ENCODE measurements at places on chromosomes 1 and 21.

GRCh38 chr1:70930062-70930461 lies 117.6 kb downstream of the PTGER3 start:
- no peak for DNase-seq

GRCh38 chr1:98824736-98825135 lies 163.2 kb downstream of the SNX7 start:
- DNase-seq, result no peak

DNA sequence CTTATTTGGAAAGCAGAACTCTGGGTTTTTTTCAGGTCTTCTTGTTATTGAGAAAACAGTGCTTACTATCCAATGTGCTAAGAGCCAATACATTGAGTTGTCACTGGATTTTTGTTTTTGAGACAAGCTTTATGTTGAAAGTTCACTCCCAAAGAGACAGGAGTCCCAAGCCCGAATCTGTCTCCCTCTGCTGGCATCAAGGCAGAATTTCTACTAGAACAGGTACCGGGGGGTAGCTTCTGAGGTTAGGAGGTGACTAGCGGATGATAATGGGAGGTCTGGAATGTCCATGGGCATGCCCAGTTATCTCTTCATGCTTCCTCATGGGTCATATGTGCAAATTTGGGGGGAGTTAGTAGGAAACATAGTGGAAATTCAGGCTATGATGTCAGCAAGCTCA lies 25.1 kb downstream of the ZNF124 start:
- no peak for DNase-seq

DNA sequence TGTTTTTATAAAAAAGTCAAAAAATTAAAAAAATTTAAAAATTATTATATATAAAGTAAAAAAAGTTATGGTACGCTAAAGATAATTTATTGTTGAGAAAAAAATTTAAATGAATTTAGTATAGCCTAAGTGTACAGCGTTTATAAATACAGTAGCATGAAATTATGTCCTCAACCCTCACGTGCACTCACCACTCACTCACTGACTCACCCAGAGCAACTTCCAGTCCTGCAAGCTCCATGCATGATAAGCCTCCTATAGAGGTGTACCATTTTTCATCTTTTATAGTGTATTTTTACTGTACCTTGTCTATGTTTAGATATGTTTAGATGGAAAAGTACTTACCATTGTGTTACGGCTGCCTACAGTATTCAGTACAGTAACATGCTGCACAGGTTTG lies 5.1 kb downstream of the DISC1 start:
- DNase-seq, result no peak

GRCh38 chr1:7808253-7808844 lies 24.3 kb downstream of the PER3 start:
- DNase-seq, result no peak

GRCh38 chr1:35642471-35642955 lies 1.2 kb upstream of the PSMB2 start:
- no peak for DNase-seq

DNA sequence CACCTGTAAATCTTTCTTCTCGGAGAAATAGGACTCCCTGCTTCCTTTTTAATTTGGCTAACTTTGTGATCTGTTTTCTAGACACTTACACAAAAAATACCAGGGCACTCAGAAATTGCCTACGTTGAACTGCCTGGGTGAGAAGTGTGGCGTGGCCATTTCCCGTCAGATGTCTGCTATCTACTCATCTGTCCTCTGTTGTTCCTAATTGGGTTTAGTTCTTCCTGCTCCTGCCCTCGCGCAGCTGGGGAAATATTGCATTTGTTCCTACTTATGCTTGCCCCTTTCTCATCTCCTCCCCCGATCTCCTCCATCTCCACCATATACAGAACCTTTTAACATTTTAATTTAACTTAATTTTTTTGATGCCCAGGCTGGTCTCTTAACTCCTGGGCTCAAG lies 55.1 kb downstream of the CD58 start:
- DNase-seq, result no peak

DNA sequence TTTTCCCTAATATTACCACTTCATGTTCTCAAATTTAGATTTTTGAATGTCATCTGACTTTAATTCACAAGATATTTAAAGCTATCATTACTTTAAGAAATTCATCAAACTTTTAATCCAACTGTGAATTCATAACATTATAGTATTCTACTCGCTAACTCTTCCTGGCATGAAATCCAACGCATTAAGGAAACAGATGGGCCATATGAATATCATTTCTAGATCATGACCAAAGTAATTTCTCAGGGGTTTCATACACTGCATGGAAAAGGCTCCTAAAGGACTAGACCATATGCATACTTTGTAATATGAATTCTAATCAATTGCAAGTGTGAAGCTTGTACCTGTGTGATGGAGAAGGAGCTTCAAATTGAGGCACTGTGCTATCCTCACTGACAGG lies 72.4 kb downstream of the COP1 start:
- no peak for DNase-seq

GRCh38 chr1:210565306-210565705 lies 236.6 kb downstream of the HHAT start:
- no peak for DNase-seq

- DNase-seq, result no peak
Measured at GRCh38 chr1:78369546-78369945, 121.2 kb upstream of the PTGFR start.

- no peak for DNase-seq
Measured at GRCh38 chr1:32393136-32393535, 1.1 kb downstream of the BSDC1 start.

DNA sequence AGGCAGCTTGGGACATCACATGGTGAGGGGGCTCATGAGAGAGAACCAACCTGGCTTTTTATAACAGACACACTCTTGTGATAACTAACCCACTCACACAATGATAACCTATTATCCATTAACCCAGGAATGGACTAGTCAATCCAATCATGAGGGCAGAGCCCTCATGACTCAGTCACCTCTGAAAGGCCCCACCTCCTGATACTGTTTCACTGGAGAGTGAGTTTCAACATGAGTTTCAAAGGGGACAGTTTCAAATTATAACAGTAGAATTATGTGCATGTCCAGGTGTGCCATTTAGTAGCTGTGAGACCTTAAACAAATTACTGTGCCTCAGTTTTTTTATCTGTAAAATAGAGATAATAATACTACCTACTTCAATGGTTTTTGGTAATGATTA lies 47.6 kb upstream of the PPP2R5A start:
- DNase-seq, result no peak

GRCh38 chr1:169768161-169768560 lies 26.5 kb downstream of the METTL18 start:
- DNase-seq, result no peak

DNA sequence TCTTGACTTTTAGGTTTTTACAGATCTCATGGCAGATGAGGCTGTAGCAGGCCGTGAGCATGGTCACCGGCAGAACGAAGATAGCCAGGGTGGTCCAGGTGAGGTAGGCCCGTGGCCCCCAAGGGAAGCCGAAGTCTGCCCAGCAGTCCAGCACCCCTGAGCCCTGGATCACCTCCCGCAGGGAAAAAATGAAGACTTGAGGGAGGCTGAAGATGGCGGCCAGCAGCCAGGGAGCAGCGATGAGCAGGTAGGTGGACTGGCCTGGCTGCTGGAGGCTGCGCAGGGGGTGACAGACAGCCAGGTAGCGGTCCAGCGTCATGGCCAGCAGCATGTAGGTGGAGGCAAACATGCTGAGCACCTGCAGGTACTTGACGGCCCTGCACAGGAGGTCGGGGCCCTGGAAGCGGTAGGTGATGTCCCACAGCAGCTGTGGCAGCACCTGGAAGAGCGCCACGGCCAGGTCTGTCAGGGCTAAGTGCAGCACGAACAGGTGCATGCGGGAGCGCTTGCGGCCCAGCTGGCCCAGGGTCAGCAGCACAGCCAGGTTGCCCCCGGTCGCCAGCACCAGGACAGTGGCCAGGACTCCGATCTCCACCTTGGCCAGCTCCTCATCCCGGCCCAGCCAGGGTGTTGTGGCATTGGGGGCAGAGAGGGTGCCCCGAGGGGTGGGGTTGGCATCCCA lies 856 bp downstream of the AVPR1B start:
- no peak for DNase-seq

GRCh38 chr1:47332779-47333577 lies 612 bp upstream of the CMPK1 start:
- no peak for DNase-seq

GRCh38 chr1:27598295-27598687 lies 5.7 kb downstream of the AHDC1 start:
- no peak for DNase-seq

DNA sequence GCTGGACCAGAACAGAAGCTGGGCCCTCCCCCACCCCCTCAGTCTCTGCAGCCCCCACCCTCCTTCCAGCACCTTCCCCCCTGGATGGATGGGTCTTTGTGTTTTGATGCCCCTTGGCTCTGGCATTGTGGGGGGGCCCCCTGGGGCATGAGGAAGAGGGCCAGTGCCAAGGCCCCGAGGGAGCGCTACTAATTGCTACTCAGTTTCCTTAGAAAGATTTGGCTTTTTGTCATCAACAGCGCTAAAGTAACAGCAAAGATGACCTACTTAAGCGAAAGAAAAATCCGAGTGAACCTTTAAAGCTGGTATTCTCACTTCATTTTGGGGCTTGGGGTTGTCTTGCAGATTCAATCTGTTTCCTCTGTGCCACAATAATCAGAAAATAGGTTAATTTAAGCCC lies 63.5 kb downstream of the SKI start:
- no peak for DNase-seq

DNA sequence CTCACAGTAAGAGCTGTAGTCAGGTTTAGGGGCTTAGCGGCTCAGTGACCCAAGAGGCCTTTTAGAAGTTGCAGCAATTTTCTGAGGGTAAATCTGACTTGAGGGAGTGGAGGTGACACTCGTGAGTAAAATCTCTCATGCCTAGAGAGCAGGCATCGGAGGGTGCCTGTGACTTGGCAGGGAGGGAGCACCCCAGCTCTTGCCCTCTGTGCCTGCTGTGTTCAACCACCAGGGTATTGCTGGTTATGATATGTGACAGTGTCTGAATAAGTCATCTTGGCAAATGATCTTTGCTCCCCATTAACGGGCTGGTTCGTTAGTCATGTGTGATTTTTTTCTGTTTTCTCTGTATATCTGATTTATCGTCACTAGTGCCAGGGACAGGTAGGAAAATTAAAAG lies 5.9 kb downstream of the MAN1C1 start:
- no peak for DNase-seq

DNA sequence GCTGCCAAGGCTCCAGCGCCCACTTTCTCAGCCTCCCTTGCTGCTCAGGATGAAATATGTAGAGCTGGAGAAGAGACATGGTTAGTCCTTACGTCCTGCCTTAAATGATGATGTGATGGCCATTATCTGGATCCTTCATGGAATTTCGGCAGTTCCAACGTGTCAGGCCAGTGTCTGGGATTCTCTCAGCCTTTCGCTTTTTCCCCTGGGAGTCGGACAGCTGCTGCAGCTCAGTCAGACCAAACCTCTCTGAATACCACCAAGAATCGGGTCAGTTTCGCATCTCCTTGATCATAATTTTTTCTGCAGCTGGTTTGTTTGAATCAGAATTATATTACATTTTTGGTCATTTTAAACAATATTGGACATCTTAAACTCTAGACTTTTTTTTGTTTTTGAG lies 22.3 kb upstream of the KLHDC8A start:
- DNase-seq, result no peak

DNA sequence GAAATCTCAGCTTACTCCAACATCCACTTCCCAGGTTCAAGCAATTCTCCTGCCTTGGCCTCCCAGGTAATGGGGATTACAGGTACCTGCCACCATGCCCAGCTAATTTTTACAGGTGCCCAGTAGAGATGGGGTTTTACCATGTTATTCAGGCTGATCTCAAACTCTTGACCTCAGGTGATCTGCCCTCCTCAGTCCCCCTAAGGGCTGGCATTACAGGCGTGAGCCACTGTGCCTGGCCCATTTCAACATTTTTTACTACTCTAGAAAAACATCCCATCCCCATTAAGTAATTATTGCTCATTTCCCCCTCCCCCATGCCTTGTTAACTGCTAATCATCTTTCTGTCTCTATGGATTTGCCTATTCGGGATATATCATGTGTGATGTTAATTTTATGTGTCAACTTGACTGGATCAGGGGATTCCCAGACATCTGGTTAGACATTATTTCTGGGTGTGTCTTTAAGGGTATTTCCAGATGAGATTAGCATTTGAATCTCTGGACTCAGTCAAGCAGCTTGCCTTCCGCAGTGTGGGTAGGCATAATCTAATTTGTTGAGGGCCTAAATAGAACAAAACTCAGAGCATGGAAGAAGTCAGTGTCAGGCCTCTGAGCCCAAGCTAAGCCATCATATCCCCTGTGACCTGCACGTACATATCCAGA lies 33.0 kb upstream of the ZBTB8B start:
- DNase-seq, result no peak

- DNase-seq, result no peak
Measured at GRCh38 chr1:39679821-39680220, 7.9 kb upstream of the NT5C1A start.

- DNase-seq, result no peak
Measured at GRCh38 chr1:62295921-62296491, 23.2 kb downstream of the KANK4 start.

DNA sequence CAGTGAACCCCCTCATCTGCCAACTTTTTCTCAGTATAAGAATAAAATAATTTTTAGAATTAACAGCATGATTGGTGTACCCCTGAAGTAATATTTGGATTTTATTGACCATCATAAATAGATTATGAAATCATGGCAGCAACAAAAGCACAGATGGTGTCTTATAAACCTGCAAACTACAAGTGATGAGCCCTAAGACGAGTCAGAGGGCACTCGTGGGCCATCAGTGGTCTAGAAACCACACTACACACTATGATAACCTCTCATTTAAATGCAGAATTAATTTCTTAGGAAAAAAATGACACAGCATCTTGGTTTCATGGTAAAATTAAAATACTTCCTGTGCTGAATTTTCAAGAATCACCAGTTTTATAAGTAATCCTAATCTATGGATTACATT lies 312.4 kb downstream of the PTBP2 start:
- no peak for DNase-seq

GRCh38 chr1:86712088-86712860 lies 7.9 kb downstream of the SH3GLB1 start:
- DNase-seq, result no peak

GRCh38 chr21:41119901-41120300 lies 48.1 kb upstream of the BACE2 start:
- no peak for DNase-seq

- DNase-seq, result no peak
Measured at GRCh38 chr1:151847867-151848596, 5.5 kb downstream of the THEM5 start.

GRCh38 chr1:160308451-160309184 lies 23.7 kb upstream of the PEX19 start:
- no peak for DNase-seq

- no peak for DNase-seq
Measured at GRCh38 chr1:179087665-179088064, 5.8 kb downstream of the TOR3A start.

Data from stimulated activated naive CD4-positive, alpha-beta T cell treated with Interleukin-2 at 50 U/mL for 16 hours (primary cell).